ENCODE measurements at places on chromosomes 1 and 21.

GRCh38 chr1:162631546-162632191, 595 bp upstream of the DDR2 start:
- no peak for DNase-seq

DNA sequence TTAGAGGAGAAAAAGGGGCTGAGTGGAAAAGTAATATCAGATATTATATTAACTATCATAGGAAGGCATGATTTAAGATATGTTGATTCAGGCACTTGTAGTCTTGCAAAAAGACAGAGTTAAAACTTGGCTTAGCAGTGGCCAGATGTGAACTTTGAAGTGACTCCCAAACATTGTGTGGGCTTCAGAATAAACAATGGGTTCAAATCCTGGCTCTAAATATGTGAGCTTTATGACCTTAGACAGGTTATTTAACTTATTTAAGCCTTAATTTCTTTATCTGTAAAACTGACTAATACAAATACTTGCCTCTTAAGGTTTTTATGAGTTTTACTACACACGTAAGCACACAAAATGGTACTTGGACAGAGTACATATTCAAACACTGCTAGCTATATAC, 85.9 kb downstream of the TNFSF18 start:
- no peak for DNase-seq

GRCh38 chr1:205074513-205074912, 9.7 kb downstream of the TMEM81 start:
- DNase-seq: no peak

GRCh38 chr1:3058263-3059030, 10.6 kb upstream of the PRDM16 start:
- no peak for DNase-seq

DNA sequence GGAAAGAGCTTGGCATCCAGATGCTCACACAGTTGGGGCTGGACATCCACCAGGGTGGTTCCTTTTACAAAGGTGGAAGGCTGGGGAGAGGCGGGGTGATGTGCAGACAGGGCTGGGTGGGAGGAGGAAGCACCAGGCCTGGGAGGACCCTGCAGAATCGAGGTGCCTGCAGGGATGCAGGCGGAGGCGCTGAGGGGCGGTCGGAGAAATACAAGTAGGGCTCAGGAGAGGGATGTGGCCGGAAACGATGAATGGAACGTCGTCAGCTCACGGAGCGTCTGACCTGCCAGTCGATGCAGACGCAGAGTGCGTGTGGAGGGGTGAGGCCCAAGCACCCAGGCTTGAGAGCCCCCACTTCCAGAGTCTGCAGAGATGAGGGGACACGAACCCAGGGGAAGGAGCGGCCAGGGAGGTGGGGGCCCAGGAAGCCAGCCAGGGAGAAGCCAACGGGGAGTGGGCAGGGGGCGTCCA, 63.4 kb downstream of the TRIM11 start:
- no peak for DNase-seq

- DNase-seq: no peak
These were observed 40.5 kb upstream of the HMCN1 start for GRCh38 chr1:185693654-185694053.

GRCh38 chr1:66495495-66495894, 38.5 kb upstream of the SGIP1 start:
- no peak for DNase-seq

DNA sequence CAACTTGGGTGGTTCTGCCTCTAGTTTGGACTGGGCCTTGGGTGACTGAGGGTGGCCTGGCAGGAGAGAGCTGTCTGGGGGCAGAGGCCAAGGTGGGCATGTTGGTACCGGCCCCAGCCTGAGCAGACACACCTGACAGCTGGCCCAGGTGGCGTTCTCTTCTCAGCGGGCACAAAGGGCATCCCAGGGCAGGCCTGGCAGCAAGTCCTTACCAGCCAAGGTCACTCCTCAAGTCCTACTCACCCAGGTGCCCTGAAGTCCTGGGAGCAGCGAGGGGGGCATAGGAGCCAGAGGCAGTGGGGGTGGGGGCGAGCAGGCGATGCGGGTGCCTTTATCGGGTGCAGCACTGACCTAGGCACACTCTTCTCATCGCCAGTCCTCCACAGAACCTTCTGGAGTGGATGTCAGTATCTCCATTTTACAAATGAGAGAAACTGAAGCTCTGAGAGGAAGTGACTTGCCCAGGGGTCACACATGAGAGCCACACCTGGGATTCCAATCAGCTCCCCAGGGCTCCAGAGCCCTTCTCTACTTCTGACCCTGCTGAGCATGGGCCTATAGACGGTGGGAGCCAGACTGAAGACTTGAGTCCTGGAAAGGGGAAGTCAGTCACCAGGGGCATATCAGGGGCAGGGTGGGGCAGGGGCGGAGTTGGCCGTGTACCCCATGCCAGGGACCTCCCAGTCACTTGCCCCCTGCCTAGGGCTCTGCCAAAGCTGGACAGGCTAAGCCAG, 587 bp upstream of the SLC25A34 start:
- DNase-seq: no peak

GRCh38 chr1:64959986-64960385, 6.4 kb downstream of the JAK1 start:
- DNase-seq: no peak

DNA sequence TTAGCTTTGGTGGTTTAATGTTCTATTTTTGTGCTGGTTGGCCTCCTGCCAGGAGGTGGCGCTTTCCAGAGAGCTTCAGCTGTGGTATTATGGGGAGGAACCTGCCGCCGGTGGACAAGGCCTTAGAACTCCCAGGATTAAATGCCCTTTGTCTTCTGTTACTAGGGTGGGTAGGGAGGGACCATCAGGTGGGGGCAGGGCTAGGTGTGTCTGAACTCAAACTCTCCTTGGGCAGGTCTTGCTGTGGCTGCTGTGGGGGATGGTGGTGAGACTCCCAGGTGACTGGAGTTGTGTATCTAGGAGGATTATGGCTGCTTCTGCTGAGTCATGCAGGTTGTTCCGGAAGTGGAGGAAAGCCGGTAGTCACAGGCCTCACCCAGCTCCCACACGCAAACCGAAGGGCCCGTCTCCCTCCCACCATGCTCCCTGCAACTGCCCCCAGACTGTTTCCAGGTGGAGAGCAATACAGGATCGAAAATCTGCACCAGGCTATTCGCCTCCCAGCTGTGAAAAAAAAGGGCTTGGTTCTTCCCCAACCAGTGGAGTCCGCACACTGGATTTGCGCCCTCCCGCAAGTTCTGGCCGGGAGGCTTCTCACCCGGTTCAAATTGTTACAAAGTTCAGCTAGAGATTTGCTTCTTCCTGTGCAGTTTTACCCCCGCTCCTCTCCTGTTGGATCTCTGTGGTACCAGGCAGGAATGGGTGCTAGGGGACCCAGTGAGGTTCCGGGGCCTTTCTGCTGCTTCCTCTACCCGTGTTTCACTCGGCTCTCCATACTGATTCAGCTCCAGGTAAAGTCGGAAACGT, 220.5 kb downstream of the CENPF start:
- no peak for DNase-seq

GRCh38 chr1:2969845-2970291, 51.4 kb upstream of the ACTRT2 start:
- DNase-seq: no peak

DNA sequence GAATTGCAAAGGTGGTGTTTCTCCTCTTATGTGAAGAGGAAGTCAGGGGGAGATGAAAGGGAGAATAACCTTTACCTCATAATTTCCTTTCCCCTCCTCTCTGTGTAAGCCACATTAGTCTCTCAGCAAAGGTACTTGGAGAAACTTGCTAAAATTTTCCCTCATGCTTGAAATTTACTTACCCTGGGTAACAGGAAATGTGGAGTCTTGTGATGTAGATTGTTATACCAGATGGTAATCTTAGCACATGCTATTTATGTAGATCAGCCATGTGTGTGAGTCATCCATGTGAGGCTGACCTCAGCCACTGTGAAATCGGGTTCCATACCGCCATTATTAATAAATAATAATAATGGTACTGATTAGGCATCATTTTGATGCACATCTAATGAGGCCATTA, 128.4 kb downstream of the TGFB2 start:
- DNase-seq: no peak

- DNase-seq: no peak
These were observed 15.6 kb upstream of the DDAH1 start for GRCh38 chr1:85480566-85480965.

- no peak for DNase-seq
These were observed 73.3 kb upstream of the FMO3 start for GRCh38 chr1:171017426-171017825.

GRCh38 chr1:208381481-208381880, 137.3 kb upstream of the PLXNA2 start:
- DNase-seq: no peak

GRCh38 chr1:184843732-184844495, 89.3 kb upstream of the EDEM3 start:
- peak; percentile 65 for DNase-seq

GRCh38 chr21:27725916-27726315, 759.0 kb upstream of the ADAMTS5 start:
- no peak for DNase-seq

DNA sequence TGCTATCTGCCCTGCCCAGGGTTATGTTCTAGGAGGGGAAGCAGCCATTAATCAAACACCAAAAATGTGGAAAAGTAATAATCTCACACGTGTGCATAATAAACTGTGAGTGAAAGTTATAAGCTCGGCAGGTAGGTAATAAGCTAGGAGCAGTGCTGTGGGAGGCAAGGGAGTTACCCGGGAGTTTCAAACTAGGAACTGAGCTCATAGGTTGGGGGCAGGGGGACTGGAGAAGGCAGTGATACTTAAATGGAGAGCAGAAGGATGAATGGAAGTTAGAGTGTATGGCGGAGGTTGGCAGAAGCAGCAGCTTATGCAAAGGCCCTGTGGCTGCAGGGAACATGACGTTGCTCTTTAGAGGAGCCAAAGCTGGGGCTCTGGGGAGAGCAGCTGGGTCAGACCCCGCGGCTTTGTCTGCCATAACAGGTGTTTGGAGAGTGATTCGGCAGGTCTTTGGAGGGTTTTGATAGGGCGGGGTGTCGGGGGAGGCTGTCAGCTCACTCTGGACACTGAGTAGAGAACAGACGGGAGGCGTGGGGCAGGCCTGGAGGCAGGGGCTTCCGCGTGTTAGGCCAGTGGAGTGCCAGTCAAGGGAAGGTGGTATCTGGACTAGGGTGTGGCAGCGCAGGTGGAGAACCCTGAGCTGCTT, 20.0 kb downstream of the PTPRF start:
- DNase-seq: no peak

GRCh38 chr1:95049935-95050334, 22.8 kb downstream of the ALG14 start:
- DNase-seq: no peak

DNA sequence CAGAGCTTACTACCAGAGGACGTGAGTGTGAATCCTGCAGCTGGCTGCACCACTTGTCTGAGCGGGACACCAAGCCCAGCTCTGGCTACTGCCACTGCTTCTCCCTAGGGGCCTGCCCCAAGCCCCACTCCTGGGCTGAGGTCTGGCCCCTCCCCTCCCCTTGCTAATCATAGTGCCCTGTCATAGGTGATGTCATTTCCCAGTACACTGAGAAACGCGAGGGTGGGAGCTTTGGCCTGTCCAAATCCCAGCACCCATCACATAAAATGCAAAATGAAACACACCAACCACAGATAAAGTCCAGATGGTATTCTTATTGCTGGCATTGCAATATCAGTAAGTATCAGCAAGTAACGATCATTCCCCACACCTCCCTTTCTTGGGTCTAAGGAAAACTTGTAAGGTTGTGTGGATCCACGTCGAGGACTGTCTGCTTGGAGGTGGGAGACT, 77.7 kb downstream of the TOMM20 start:
- no peak for DNase-seq

- no peak for DNase-seq
These were observed 9.5 kb upstream of the PIGR start for GRCh38 chr1:206955476-206956451.

DNA sequence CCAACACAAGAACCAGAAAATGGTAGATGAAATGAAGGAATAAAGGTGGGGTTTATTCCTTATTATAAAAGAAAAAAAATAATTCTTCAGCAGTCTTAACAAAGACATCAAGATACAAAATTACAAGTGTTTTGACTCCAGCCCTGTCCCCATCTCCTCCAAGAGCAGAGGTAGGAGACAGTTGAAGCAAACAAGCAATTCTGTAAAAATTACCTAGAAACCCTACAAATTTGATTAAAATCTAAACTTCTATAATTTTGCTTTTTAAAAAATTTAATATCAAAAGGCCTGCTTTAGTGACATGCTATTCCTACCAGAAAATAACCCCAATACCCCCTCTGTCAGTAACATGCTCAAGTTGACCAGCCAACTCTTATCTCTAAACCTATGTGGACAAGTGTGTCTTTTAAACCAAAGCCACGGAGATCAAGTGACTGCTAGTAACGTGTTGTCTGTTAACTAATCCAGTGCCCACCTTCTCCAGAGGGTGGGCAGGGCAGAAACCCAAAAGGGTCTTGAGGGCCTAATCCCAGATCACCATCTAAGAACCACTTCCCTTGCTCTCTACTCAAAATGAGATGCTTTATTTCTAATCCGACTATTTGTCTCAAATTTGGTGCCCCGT, 8.4 kb downstream of the GLUL start:
- DNase-seq: no peak

- no peak for DNase-seq
These were observed 98.0 kb downstream of the KCNJ15 start for GRCh38 chr21:38354746-38355145.

GRCh38 chr1:31043631-31044030, 21.9 kb downstream of the PUM1 start:
- no peak for DNase-seq

GRCh38 chr1:181084606-181084969, 3.9 kb upstream of the IER5 start:
- no peak for DNase-seq

DNA sequence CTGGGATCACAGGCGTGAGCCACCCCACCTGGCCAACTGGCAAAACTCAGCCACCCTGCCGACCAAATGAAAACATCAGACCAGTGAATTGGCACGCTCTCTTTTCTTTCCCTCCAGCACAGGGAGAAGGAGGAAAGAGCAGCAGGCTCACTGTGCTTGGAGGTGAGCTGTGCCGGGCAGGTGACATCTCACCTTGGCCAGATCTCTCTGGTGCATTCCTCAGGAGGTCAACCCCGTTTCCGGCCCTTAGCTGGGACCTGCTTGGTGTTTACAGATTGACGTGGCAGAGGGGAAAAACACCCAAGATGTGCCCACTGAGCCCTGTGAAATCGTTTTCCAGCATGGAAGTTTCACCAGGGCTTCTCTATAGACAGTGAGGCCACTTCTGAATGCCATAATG, 45.1 kb downstream of the TMEM51 start:
- DNase-seq: no peak

DNA sequence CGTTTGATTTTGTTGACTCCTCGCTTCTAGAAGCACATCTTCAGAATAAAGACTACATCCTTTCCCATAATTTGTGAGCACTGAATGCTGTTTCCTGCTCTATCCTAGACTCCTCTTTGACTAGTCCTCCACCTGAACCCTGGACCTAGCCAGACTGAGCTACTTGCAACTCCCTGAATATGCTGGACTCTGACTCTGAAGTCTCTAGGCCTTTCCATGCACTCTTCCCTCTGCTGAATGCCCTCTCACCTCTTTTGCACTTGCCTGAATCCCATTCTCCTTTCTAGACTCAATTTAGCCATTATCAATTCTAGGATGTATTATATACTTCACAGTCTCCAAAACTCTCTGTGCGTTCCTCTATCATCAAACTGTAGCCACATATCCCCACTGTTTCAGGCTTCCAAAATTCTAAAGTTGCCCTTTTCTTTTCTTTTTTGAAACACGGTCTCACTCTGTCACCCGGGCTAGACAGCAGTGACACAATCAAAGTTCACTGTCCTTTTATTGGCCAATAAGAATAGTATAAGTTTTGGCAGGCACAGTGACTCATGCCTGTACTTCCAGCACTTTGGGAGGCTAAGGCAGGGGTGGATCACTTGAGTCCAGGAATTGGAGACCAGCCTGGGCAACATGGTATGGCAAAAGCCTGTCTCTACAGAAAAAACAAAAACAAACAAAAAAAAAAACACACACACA, 127.0 kb downstream of the LTN1 start:
- DNase-seq: no peak

Data from T-helper 9 cell (primary cell).